ENCODE measurements at places on chromosomes 4 and X.
A peak's percentile ranks its signal among the peaks of the same experiment; 100 is the strongest.

DNA sequence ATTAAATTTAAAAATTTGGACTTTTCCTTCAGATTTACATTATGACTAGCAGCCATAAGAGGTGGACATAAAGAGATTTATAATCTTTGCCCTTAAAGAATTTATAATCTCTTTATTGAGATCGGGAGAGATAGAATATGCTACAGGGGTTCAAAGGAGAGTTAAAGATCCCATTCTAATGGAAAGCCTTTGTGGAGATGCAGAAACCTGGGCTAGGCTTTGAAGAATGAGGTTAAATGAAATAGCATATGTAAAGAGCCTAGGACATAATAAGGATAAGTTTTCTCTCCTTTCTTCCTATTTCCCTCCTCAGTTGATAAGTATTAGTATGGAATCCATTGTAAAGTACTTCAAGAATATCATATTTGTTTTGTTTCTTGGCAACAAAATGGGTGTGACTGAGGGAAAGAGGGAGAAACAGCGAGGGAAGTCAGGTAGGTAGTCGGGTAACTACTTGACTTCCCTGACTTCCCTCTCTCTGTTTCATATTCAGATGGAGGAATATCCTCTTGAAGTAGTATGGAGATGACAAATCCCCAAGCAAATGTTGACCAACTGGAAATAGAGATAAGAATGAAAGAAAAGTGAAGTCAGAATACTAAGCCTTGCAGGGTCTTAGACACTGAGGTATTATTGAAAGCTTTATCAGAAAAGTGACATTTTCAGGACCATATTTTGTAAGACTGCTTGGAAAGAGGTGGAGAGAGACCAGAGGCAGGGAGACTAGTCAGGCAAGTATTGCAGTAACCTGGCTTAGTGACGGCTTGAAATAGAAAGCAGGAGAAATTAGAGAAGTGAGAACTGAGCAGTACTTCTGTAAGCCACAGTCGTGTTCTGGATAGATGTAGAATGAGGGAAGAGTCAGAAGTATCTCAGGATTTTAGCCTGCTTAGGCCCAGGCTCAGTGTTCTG, 82.9 kb downstream of the PDLIM5 start:
- DNase-seq, result peak; percentile 70

- no peak for DNase-seq
Measured at GRCh38 chrX:140710710-140711109, 1.2 kb downstream of the LINC00632 start.

DNA sequence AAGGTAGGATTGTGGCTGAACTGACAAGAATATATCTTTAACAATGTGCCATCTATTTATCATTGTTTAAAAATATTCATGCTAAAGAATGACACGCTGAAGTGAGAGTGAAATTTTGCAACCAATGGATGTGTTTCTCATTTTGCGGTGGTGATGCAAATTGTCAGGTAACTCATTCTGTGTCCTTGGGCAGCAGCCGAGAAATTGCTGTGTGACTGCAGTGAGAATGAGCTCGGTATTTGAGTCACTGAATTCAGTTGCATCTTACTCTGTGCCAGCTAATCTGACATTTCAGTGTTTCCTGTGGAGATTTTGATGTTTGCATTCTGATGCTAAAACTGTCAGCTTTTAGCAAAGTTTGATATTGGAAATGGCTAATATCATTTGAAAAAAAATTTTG, 28.1 kb downstream of the MCUB start:
- no peak for DNase-seq

GRCh38 chr4:181566490-181566889, 676.7 kb upstream of the TENM3 start:
- DNase-seq, result no peak

DNA sequence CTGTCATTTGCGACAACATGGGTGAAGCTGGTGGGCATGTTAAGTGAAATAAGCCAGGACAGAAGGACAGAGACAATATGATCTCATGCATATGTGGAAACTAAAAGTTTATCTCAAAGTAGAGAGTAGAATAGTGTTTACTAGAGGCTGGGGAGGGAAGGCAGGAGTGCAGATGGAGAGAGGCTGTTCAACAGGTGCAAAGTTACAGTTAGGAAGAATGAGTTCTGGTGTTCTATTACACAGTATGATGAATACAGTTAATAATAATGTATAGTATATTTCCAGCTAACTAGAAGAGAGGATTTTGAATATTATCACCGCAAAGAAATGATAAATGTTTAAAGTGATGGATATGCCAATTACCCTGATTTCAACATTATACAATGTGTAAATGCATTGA, 69.8 kb downstream of the FBXL5 start:
- DNase-seq, result no peak

- peak; percentile 37 for DNase-seq
Measured at GRCh38 chr4:155972098-155972497, 18.4 kb upstream of the CTSO start.

- peak; percentile 34 for DNase-seq
Measured at GRCh38 chr4:177596035-177596434, 153.8 kb upstream of the AGA start.

DNA sequence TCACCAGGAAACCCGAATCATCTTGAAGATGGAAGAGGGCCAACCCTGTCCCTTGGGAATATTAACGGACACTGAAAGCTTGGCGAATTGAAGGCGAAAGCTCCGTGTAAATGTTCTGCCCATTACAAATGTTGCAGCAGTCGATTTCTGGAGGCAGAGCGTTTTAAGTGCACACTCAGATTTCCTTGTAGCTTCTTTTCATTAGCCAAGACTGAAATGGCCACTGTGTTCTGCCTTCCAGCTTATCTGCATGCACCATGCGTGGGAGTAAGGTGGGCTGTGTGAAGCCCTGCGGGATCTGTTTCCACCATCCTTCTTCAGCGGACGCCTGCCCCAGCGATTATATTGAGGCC, 1.3 kb downstream of the SMIM20 start:
- DNase-seq, result no peak

GRCh38 chr4:76275486-76276124, 24.1 kb downstream of the FAM47E start:
- peak; percentile 10 for DNase-seq

GRCh38 chr4:16859031-16859430, 39.4 kb downstream of the LDB2 start:
- no peak for DNase-seq

DNA sequence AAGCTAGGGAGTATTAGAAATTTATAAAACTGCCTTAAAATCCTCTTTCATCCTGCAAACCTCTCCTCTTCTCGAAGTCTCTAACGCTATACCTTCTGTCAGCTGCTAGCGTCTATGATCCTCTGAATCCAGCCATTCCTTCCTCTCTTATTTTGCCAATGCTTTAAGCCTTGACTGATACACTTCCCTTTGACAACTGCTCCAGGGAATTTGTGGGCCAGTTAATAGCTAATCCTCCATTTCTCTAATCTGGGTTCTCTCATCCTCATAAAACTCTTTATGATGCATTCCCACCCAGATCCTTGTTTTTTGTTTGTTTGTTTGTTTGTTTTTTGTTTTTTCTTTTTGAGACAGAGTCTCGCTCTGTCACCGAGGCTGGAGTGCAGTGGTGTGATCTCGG, 293.6 kb upstream of the PUDP start:
- no peak for DNase-seq

DNA sequence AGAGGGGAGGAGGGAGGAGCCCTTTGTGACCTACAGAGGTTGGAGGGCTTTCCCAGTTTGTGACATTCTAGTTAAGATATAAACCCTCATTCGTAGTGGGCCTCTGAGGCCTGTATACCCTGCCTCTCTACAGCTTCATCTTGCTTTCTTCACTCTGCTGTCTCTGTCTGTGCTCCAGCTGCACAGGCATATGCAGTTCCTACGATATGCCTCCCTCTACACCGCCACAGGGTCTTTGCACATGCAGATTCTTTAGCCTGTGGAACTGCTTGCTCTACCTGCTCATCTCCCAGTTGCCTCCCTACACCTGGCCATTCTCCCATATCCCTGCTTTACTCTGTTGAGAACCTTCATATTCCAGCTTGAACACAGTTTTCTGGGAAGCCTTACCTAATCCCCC, 38.1 kb downstream of the SLIT2 start:
- no peak for DNase-seq

- peak; percentile 72 for DNase-seq
Measured at GRCh38 chr4:38034986-38035882, 75.0 kb downstream of the PTTG2 start.

DNA sequence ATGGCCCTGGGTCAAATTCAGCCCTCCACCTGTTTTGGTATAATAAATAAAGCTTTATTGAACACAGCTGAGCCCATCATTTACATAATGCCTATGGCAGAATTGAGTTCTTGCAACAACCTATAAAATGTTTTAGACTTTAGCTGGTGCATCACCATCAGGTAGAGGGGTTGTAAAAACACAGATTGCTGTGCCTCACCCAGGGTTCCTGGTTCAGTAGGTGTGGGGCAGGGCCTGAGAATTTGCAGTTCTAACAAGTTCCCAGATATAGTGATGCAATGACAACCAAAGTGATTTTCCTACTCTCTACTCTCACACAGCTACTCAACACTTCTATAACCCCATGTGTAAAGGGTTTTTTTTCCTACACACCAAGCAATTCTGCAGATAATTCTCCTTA, 120.0 kb upstream of the EGFL6 start:
- no peak for DNase-seq

DNA sequence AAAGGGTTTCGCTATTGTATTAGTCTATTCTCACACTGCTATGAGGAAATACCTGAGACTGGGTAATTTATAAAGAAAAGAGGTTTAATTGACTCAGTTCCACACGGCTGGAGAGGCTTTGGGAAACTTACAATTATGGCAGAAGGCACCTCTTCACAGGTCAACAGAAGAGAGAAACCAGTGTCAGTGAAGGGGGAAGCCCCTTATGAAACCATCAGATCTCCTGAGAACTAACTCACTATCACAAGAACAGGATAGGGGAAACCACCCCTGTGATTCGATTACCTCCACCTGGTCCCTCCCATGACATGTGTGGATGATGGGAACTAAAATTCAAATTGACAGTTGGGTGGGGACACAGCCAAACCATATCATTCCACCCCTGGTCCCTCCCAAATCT, 589.5 kb downstream of the CENPC start:
- DNase-seq, result no peak

DNA sequence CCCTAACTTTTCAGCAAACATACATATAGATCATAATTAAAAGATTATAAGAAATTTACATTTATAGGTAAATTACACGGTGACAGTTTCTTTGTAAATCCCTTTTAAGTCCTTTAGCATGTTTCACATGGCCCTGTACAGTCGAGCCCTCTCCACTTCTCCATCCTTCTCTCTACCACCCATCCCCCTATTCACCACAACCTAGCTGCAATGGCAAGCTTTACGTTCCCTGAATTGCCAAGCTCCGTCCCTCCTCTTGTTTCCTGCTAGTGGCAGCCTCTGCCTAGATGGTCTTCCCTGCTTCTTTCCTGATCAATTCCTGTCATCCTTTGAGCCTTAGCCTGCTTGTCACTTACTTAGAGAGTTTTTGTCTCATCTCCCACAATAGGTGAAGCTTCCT, 116.2 kb downstream of the TMA16 start:
- no peak for DNase-seq

DNA sequence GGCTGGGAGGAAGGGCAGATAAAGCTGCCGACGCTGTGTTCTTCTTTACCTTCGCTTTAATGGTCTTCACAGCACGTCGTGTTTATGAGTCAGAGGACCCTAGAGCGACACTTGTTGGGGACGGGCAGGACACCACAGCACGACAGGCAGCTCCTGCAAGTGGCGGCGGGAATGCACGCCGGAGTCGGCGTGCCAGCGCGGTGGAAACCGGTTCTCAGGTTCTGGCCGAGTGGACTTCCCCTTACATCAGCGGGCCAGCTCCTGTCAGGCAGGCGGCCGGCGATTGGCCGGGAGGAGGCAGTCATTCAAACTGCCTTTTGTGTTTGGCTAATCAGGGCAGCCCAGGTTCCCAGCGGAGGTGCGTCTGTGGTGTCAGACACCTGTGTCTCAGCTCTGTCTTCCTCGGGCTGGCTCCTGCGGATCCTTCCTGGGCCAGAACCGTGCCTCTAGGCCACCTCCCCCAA, 150.9 kb downstream of the SHROOM3 start:
- DNase-seq, result no peak

GRCh38 chr4:58265734-58266133, 1155.5 kb upstream of the IGFBP7 start:
- DNase-seq, result no peak

GRCh38 chr4:146522869-146523205, 1.1 kb upstream of the SLC10A7 start:
- DNase-seq, result peak; percentile 36

DNA sequence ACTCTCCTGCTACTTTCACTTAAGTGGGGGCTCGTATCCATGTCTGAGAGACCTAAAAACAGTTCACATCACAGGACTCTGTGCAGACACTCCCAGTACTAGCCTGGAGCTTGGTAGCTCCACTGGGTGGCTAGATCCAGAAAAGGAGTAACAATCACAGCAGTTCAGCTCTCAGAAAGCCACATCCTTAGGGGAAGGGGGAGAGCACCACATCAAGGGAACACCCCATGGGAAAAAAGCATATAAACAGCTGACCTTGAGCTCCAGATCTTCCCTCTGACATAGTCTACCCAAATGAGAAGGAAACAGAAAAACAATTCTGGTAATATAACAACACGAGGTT, 175.8 kb downstream of the FAM13A start:
- DNase-seq, result no peak

GRCh38 chr4:6672131-6672530, 21.5 kb upstream of the S100P start:
- no peak for DNase-seq

GRCh38 chr4:67632492-67632891, 68.5 kb downstream of the UBA6 start:
- no peak for DNase-seq

- no peak for DNase-seq
Measured at GRCh38 chr4:121952290-121952689, 430 bp upstream of the TRPC3 start.

GRCh38 chrX:68175562-68175961, 257.7 kb downstream of the OPHN1 start:
- DNase-seq, result no peak

- no peak for DNase-seq
Measured at GRCh38 chrX:13515211-13515930, 54.0 kb upstream of the EGFL6 start.

- DNase-seq, result no peak
Measured at GRCh38 chr4:113684534-113685091, 76.9 kb downstream of the CAMK2D start.

DNA sequence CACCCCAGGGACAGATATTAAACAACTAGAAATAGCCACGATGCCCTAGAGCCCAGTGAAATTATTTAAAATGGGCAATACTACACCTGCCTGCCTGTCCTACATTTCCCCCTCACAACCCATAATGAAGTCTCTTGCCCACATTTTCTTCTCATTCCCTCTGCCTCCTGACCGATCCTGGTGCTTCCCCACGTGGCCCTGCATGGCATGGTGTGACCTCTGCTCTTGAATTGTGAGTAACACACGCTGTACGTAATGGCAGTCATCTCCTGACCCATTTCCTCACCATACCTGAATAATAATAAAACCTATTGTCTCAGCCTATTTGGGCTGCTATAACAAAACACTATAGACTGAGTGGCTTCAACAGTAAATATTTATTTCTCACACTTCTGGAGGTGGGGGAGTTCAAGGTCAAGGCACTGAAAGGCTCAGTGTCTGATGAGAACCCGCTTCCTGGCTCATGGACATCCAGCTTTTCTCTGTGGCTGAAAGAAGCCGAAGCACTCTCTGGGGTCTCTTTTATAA, 77.0 kb upstream of the ENPP6 start:
- DNase-seq, result no peak
